ENCODE measurements at places on chromosomes 3 and 15. TPM values are rescaled to one million over a fixed set of nuclear protein-coding genes. Genes with fewer than 3 reads are reported as not detected.

The GABRR3 gene
- polyA plus RNA-seq, result not detected

The GTF2E1 gene
- polyA plus RNA-seq, result 4.3 TPM

The TNIK gene
- polyA plus RNA-seq, result 4.7 TPM

The IGSF11 gene
- polyA plus RNA-seq, result 0.05 TPM

The GABRB3 gene
- polyA plus RNA-seq, result 0.79 TPM

The WDR49 gene
- not detected for polyA plus RNA-seq

The IGF2BP2 gene
- polyA plus RNA-seq, result 0.18 TPM

The ADIPOQ gene
- 0.36 TPM for polyA plus RNA-seq

The CYP19A1 gene
- polyA plus RNA-seq, result 4.8 TPM

The DUOXA2 gene
- not detected for polyA plus RNA-seq

The CCDC39 gene
- polyA plus RNA-seq, result not detected

The PPARG gene
- 17.0 TPM for polyA plus RNA-seq

The CCDC9B gene
- 16.2 TPM for polyA plus RNA-seq

The HAPLN3 gene
- 99.4 TPM for polyA plus RNA-seq

The ILDR1 gene
- polyA plus RNA-seq, result not detected

The PRTG gene
- not detected for polyA plus RNA-seq

The MEX3B gene
- polyA plus RNA-seq, result 1.7 TPM

The MESP2 gene
- polyA plus RNA-seq, result 3.0 TPM

The DOCK3 gene
- 0.38 TPM for polyA plus RNA-seq

The EHHADH gene
- 2.5 TPM for polyA plus RNA-seq

The ERICH6 gene
- not detected for polyA plus RNA-seq

The LTK gene
- polyA plus RNA-seq, result 0.38 TPM

The CTSH gene
- polyA plus RNA-seq, result 23.2 TPM

The SHISA5 gene
- 64.2 TPM for polyA plus RNA-seq

The COL7A1 gene
- 3.9 TPM for polyA plus RNA-seq

The DPPA2 gene
- not detected for polyA plus RNA-seq

The CISH gene
- 3.6 TPM for polyA plus RNA-seq

The NUSAP1 gene
- 0.90 TPM for polyA plus RNA-seq

The PPIP5K1 gene
- 13.4 TPM for polyA plus RNA-seq

The TRIM71 gene
- polyA plus RNA-seq, result not detected

The CCRL2 gene
- polyA plus RNA-seq, result 0.59 TPM

The RASGRF1 gene
- polyA plus RNA-seq, result not detected

The PFN2 gene
- polyA plus RNA-seq, result 185 TPM

The STT3B gene
- 40.9 TPM for polyA plus RNA-seq

The CIB1 gene
- 128 TPM for polyA plus RNA-seq

The TRIM42 gene
- not detected for polyA plus RNA-seq

The ADAMTS9 gene
- 21.9 TPM for polyA plus RNA-seq

The KLHL6 gene
- 0.18 TPM for polyA plus RNA-seq

The CTDSPL gene
- 25.4 TPM for polyA plus RNA-seq

The ABHD10 gene
- 11.7 TPM for polyA plus RNA-seq

The TSC22D2 gene
- polyA plus RNA-seq, result 11.5 TPM

The FRMD4B gene
- 24.4 TPM for polyA plus RNA-seq

The NRG4 gene
- not detected for polyA plus RNA-seq

The P2RY12 gene
- polyA plus RNA-seq, result 0.87 TPM

The LIPC gene
- polyA plus RNA-seq, result 0.38 TPM

The KCNAB1 gene
- polyA plus RNA-seq, result 8.9 TPM

The ACOX2 gene
- 68.7 TPM for polyA plus RNA-seq

The PLSCR4 gene
- 33.1 TPM for polyA plus RNA-seq

The AMIGO3 gene
- not detected for polyA plus RNA-seq

The TRH gene
- not detected for polyA plus RNA-seq

The ATP13A4 gene
- polyA plus RNA-seq, result not detected

The NME9 gene
- polyA plus RNA-seq, result 0.41 TPM

The ALG1L2 gene
- polyA plus RNA-seq, result not detected

The SNX33 gene
- 26.7 TPM for polyA plus RNA-seq
